ENCODE measurements at places on chromosomes 6 and 20. TPM values are rescaled to one million over a fixed set of nuclear protein-coding genes. Genes with fewer than 3 reads are reported as not detected.
A peak's percentile ranks its signal among the peaks of the same experiment; 100 is the strongest.

Gene PAK1IP1
- 17.2 TPM for total RNA-seq

Gene KHDC1
- total RNA-seq, result 0.27 TPM

Gene BPIFB1
- not detected for total RNA-seq

Gene HLA-G
- total RNA-seq, result 0.42 TPM

Gene FNDC11
- not detected for total RNA-seq

DNA sequence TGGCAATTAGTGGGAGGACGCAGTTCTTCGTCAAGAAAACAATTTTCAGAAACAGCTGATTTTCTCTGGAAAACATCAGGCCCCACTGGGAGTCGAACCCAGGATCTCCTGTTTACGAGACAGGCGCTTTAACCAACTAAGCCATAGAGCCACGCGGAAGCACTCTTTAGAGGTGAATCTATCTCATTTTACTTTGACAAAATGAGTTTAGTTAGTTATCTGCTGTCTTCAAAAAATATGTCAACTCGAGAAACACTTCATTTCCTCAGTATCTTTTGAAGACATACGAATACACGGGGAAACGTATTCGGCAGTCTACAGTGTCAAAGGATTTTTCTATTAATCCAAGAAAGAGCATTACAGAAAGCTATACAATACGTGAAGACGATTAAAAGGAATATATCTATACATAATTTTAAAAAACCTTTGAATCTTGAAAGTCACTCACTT is 26.7 kb downstream of the GPX6 start:
- H3K4me3 ChIP-seq, result peak overlapping the region; percentile 36
- no peaks in the 10 kb centered on the region for H3K36me3 ChIP-seq
- H3K27me3 ChIP-seq, result no peaks in the 10 kb centered on the region
- H3K27ac ChIP-seq, result no peak overlapping the region
- no peak for DNase-seq

GRCh38 chr6:15659181-15659580 is 3.6 kb downstream of the DTNBP1 start:
- peaks cover 12% of the 10 kb centered on the region for H3K4me1 ChIP-seq
- H3K27ac ChIP-seq, result no peak overlapping the region
- no peaks in the 10 kb centered on the region for H3K27me3 ChIP-seq
- H3K36me3 ChIP-seq, result no peaks in the 10 kb centered on the region

- H3K27me3 ChIP-seq, result no peaks in the 10 kb centered on the region
- DNase-seq, result no peak
- H3K36me3 ChIP-seq, result no peaks in the 10 kb centered on the region
- no peak overlapping the region for H3K4me3 ChIP-seq
- no peaks in the 10 kb centered on the region for H3K4me1 ChIP-seq
- no peak overlapping the region for H3K27ac ChIP-seq
These were observed 75.8 kb upstream of the LY86 start for GRCh38 chr6:6512711-6513110.

DNA sequence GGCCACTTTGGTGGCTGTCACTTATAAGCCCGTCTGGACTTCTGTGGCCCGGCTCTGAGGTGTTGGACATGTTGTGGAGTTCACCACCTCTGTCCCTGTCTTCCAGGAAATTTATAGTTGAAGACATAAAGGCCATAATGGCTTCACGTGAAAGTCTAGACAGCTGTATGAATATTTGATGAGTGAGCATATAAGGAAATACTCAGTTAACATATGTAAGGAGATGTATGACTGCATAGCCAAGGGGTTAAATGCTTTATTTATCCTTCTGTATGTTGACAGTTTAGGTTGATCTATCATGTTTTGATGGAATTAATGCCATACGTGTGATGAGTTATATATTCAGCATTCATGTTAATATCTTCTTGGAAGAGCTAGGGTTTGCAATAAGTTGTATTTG is 16.1 kb downstream of the HIVEP1 start:
- no peak overlapping the region for H3K4me3 ChIP-seq
- H3K36me3 ChIP-seq, result no peaks in the 10 kb centered on the region
- H3K4me1 ChIP-seq, result peaks cover 3% of the 10 kb centered on the region
- no peaks in the 10 kb centered on the region for H3K27me3 ChIP-seq

- no peak for DNase-seq
- H3K27ac ChIP-seq, result no peak overlapping the region
- no peaks in the 10 kb centered on the region for H3K4me1 ChIP-seq
- H3K4me3 ChIP-seq, result no peak overlapping the region
These were observed 85.2 kb downstream of the PRSS35 start for GRCh38 chr6:83597511-83597910.

Measured in psoas muscle (tissue), 8 donors.